Stimulated activated CD4-positive, alpha-beta T cell treated with anti-CD3 and anti-CD28 coated beads, TNF-alpha, amount 100 ng/mL, for 1 hour (primary cell): ENCODE measurements at places on chromosomes 3 and 15.

DNA sequence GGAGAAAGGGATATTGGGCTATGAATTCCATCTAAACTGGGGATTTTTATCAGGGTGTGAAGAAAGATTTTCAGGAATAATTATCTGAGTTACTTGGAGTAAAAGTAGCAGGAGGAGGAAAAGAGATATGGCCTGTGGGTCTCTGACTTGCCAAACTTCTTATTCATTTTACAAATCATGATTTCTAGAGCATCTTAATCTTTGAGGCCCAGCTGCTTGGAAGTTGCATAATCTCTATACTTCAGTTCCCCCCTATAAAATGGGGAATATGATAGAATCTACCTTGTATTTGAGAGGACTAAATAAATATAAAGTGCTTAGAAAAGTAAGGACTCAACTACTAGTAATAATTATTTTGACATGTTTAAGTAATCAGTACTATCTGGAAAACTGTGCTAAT, 11.0 kb upstream of the GABPB1 start:
- no peak for DNase-seq

DNA sequence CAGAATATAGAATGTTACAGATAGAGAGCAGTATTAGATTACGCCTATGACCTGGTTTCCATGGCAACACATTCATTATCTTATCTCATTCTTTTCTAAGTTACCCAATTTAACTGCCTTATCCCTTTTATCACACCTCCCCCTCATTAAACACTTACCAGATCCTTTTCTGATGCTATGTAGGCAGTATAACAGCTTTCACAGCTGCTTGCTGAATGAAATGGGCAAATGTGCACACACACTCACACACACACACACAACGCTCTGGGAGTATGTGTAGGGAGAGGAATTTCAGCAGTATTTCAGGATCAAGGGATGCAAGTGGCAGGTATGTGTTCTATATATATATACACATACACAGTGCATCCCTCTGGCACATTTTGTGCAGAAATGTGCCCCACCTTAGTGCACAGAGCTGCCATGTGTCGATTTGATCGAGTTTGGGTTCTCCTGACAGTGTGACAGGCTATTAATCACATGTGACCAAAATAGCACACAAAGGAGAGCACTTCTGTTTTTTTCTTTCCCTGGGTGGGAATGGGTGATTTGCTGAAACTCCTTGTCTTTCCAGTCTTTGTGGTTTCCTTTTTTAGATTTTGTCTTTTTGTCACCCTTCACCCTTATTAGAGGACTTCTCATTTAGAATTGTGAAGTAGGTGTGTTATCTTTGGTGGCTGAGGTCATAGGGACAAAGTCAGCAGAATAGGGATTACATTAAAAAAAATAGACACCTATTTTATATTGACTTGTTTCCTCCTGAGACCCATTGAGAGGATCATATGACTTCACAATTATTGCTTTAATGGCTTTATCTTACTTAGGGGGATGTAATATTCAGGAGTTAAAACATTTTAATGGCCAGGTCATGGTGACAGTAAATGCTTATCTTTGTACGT, 553.7 kb downstream of the PDCD6IP start:
- DNase-seq, result no peak

DNA sequence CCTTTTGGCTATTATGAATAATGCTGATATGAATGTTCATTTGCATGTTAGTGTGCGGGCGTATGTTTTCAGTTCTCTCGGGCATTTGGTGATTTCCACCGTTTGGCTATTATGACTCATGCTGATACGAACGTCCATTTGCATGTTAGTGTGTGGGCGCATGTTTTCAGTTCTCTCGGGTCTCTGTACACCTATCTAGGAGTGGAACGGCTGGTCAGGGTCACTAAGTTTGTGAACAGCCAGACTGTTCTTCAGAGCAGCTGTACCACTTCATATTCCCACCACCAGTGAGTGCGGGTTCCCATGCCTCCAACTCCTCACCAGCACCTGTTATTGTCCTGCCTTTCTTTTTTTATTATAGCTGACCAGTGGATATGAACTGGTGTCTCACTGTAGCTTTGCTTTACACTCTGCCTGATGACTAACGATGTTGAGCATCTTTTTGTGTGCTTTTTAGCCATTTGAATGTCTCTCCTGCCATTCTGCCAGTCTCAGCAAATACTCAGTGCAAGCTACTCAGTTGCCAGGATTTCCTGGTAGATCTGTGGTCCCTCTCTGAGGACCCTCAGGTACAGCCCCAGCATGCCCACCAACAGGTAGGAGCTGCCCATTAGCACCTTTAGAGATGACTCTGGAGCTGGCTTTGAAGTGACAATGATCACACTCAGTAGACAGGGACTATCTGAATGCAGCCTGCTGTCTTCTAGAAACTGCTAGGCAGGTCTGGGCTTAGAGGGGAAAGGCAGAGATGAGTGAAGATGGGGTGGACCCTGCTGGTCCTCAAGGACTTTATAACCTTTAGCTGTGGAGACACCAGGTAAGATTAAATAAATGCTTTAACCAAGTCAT, 141.1 kb downstream of the XXYLT1 start:
- no peak for DNase-seq

- DNase-seq, result no peak
These were observed 34.7 kb upstream of the SH3BP5 start for GRCh38 chr3:15367059-15367458.

DNA sequence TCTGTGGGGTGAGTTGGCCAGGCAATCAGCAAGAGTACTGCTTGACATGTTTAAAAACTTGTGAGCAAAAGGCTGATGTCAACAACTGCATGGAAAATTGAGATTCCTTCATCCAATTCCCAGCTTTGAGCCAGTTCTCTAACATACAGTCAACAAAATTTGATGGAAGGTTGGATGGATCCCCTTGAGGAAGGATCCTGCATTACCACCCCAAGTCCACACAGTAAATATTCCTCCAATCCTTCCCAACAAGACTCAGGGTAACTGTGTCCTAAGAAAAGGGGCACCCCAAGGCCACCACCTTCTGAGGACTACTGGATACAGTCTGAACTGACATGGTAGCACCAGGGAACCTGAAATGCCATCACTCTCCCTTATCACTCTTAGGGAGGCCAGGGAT, 15.1 kb downstream of the GLB1 start:
- DNase-seq, result no peak

DNA sequence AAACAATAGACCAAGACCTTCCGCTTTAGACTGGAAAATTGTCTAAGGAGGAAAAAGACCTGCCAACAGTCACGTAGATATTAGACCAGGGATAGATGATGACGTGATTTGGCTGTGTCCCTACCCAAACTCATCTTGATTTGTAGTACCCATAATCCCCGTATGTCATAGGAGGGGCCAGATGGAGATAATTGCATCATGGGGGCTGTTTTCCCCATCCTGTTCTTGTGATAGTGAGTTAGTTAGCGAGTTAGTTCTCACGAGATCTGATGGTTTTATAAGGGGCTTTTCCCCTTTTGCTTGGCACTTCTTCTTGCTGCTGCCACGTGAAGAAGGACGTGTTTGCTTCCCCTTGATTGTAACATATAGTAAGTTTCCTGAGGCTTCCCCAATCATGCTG, 31.7 kb upstream of the SUCLG2 start:
- no peak for DNase-seq

DNA sequence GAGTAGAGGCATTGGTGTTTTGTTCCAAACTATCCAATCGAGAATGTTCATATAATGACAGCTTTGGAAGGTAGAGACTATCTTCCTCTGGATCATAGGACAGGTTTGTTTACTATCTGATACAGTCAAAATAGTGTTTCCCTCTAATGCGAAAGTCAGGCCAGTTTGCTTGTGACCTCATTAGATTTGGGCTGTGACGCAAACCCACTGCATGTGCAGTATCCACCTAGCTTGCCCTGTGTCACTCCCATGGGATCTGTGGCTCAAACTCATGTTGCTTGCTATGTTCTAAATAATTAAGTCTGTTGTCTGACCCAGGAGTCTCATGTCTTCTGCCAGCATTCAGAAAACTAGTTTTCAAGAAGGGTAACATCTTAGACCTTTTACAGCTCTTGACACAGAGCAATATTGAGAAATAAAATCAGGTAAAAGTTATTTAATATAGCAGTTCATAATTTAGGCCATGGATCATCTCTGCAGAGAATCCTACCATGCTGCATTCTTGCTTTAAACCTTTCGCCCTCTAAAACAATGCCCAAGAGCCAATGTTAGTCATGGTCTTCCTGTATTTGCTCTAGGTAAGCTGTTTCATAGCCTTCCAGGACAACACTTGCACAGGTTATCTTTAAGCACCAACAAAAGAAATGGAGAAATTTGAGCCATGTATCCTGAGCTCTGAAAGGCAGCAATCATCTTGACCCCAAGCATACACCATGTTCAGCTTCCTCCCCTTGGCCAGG, 26.4 kb downstream of the NIT2 start:
- DNase-seq, result no peak

GRCh38 chr15:31260646-31261265, 65.9 kb upstream of the KLF13 start:
- DNase-seq, result no peak

DNA sequence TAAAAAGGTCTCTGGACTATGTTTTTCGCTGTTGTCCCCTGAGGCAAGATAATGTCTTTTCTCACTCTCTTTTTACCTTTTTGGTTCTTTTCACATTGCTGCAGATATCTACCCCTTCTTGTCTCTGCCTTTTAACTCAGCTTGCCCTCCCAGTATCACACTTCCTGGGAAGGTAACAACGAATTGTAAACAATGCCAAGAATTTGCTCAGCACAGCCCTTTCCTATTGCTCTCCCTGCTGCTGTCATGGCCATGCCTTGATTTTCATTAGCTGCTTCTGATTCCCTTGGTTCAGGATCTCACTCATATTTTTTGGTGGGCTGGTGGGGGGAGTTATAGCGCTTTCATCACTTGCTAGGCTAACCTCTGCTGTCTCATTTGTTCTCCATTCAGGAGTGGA, 123.1 kb upstream of the DPH6 start:
- DNase-seq, result no peak

- no peak for DNase-seq
These were observed 739.2 kb upstream of the NR2F2 start for GRCh38 chr15:95591270-95591669.

DNA sequence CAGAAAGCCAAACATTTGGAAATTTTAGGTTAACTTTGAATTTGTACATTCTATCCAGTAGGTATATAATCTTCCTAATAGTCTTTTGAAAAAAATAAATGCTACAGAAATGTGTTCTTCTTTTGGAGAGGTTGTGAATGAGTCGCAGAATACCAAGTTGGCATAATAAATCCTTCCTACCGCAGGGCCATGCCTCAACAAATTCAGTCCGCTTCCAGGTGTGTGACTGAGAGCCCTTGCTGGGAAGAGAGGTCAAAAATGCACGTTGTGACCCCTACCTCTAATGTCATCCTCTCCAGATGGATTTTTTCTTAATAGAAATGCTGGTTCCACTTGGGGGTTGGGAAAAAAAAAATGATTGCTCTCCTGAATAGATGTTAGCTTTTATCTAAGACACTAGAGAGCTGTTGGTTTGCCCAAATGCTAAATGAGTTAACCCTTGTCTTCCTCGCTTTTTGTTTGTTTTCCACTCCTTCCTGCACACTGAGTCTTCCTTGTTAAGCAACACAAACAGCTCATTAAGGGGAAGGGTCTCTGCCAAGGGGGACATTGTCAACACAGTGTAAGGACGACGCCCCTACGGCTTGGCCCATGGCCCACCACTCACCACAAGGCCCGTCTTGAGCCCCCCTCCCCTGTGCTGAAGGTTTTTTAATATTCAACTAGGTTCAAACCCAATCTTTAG, 33.9 kb downstream of the RLBP1 start:
- DNase-seq, result no peak

DNA sequence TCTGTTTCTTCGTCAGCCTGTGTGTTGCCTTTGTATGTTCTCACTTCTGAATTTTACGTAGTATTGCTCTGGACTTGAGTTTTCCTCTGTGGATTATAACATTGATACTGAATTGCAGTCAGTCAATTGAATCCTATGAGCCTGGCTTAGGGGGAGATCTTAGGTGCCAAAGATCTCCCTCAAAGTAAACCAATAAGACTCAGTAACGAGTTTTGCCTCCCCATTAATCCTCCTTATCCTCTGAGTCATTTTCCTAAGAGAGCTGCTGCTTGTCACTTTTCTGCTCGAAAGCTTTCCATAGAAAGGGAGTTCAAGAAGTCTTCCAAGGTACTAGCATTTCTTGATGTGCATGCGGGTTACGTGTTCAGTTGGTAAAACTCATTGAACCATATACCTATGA, 126.4 kb downstream of the CHDH start:
- DNase-seq, result no peak

GRCh38 chr3:99967796-99968195, 146.5 kb downstream of the FILIP1L start:
- no peak for DNase-seq

DNA sequence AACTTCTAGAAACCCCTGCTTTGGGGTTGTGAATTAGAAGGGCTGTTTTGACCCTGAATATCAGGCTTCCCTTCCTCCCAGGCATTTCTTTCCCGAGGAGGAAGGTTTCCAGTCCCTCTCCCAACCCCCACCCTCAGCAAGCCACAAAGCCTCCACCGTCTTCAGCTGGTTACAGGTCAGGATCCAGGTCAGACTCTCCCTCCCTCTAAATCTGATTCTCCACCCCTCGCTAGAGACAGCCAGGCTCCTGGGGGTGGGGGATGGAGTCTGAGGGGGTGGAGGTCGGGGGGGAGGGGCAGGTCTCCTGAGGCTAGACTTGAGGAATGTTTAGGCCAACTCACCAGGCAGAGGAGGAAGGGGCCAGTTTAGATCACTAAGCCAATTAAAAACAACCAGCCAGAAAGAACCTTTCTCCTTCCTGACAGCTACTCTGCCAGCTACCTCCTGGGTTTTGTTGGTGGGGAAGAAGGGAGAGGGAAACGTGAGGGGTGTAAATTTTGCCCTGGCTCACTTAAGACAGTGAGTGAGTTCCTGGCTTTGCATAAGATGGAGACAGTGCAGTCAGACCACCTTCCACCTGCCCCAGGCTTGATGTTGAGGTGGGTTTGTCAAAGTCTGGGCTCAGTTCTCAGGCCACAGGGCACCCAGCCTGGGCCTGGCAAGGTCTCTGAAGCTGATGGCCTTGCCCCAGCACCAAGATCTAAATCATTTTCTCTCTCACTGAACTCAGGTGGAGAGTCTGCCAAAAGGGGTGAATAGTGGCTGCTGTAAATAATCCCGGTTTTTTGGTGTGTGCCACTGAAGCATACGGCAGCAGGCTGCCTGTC, 19.5 kb downstream of the BMF start:
- DNase-seq, result no peak

DNA sequence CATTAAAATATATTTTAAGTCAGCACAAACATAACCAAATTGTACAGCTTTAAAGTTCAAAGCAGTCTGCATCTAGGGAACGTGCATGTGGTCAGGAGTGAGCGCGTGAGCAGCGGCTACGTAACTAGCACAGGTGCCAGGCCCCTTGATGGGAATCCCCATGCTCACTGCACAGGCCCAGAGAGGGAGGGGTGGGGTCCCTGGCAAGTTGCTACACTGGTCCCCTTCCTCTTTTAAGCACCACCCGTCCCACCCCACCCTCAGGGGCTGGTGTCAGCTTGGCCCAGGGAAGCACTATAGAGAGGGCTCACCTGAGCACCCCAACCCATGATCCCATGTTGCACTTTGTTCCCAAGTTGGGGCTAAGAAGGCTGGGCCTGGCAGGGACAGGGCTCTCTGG, 835 bp upstream of the GMPPB start:
- no peak for DNase-seq
